ENCODE measurements at places on chromosomes 2 and 18. TPM values are rescaled to one million over a fixed set of nuclear protein-coding genes. Genes with fewer than 3 reads are reported as not detected.

GRCh38 chr2:134398300-134398699 lies 144.4 kb downstream of the MGAT5 start:
- no peak for DNase-seq

NT5C1B gene
- not detected for total RNA-seq

GRCh38 chr2:45068571-45069140 lies 59.4 kb upstream of the SIX2 start:
- DNase-seq = no peak

GRCh38 chr2:154049561-154049960 lies 177.8 kb downstream of the GALNT13 start:
- DNase-seq = no peak

DNA sequence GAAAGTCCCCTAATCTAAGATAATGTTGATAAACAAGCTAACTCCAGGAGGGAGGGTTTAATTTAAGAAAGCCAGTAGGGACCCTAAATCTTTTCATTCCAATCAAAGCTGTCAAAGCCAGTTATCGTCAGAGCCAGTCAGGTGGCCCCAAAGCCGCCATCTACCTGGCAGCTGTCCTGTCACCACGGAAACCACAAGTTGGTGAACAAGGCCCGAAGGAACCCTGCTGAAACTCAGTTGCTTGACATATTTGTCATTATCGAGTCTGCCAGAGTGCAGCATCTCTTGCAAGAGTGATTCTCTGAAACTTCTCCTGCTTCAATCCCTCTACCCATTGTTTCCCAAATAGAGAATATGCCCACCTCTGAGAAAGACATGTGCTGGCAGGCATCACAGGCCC lies 30.8 kb upstream of the POLE4 start:
- no peak for DNase-seq

LRRC30 gene
- not detected for total RNA-seq

DNA sequence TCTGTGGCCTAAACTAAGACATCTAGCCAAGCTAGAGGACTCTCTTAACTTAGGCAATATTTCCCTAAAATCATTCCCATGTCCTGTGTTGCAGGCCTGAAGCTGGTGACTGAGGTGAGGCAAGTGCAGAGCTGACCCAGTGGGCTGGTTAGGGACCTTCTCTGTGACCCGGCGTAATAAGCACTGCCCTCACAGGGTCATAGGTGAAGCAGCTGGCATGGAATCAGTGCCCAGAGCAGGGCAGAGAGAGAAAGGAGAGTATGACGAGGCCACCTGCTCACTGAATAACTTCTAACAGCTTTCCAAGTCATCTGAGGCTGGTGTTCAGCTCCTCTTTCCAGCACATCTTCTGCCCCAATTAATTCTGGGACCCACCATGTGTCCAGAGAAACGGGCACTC lies 197.0 kb downstream of the ANAPC1 start:
- no peak for DNase-seq

- DNase-seq = peak; percentile 72
Observed at GRCh38 chr2:208906330-208906729, 499.7 kb downstream of the PTH2R start.

DNA sequence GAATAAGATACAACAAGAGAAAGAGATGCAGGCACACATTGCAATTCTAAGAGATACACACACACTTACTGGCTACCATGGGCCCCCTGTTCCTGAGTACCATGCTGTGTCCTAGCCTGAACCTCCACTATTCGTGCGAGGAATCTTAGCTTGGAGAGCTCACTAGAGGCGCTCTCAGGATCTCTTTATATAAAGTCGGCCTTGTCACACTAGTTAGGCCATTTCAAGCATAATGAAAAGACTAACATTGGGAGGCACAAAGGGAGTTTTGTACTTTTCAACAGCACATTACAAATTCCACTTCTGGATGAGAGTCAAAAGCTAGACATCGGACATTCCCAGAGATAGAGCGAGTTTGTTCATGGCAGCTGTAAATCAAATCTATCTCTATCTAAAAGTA lies 365.2 kb downstream of the DSEL start:
- DNase-seq = peak; percentile 49

RNU2-63P gene
- not detected for total RNA-seq

DNA sequence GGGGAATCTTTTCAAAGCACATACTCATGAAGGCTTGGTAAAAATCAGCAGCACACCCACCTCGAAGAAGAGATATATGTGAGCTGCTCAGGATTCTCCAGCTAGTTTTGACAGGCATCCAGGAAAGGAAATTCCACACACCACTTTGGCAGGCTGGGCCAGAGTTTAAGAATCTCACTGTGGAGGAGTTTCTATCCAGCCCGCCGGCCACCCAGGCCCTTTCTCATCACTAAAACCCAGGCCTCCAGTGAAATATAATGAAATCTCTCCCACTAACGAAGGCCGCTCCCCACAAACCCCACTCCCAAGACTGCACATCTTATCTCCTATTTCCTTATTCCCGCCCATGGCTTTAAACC lies 202.0 kb downstream of the GLI2 start:
- DNase-seq = no peak

CDKL4 gene
- 0.24 TPM for total RNA-seq

EFEMP1 gene
- 22.5 TPM for total RNA-seq

GRCh38 chr2:133221398-133221797 lies 346.9 kb downstream of the NCKAP5 start:
- no peak for DNase-seq

PTPRM gene
- 6.3 TPM for total RNA-seq

BUB1 gene
- total RNA-seq = 184 TPM

DNA sequence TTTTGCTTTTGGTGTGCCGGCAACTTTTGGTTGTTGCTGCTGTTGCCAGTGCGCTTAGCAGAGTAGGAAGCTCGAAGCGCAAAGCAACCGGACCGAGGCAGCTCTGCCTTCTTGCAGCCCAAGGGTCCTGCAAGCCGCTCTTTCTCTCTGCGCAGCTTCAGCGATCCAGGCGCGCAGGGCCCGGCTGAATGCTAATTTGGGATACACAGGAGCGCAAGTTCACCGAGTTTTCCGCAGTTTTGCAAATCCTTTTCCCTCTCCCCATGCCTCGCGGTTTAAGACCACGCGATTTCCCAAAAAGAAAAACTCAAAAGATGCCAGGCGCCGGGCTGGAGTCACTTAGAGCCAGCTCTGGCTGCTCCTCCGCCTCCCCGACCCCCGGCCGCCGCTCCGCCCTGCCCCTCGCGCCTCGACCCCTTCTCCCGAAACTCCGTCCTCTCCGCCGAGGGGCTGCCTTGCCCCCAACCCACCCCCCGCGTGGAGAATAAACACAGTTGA lies 13.5 kb upstream of the SIX3 start:
- peak; percentile 77 for DNase-seq

GRCh38 chr2:206876216-206876860 lies 63.0 kb upstream of the CPO start:
- DNase-seq = peak; percentile 37

GRCh38 chr18:9337873-9338272 lies 3.3 kb downstream of the TWSG1 start:
- no peak for DNase-seq

GDF7 gene
- total RNA-seq = 0.19 TPM

NDC80 gene
- total RNA-seq = 38.9 TPM

APLF gene
- total RNA-seq = 6.6 TPM

TSPYL6 gene
- total RNA-seq = not detected

DNA sequence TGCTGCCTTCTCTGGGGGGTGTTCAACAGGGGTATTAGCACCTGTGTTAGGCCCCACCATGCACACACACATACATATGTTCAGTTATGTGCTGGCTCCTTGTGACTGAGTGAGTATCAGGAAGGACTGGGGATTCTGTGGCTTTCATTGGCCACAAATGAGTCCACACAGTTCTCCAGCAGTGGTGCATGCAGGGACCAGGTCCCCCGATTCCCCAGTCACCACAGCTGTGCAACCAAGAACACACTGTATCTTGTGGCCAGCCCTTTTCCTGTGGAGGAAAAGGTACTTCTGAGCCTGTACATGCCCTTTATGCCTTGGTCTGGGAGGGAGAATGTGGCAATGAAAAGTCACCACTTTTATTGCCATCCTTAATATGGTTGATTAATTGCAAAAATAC lies 74.9 kb upstream of the KLF7 start:
- DNase-seq = no peak

AGAP1 gene
- total RNA-seq = 25.1 TPM

SCN2A gene
- 0.52 TPM for total RNA-seq

- DNase-seq = peak; percentile 71
Observed at GRCh38 chr2:206462240-206462854, 19.0 kb downstream of the ADAM23 start.

C2orf42 gene
- 12.7 TPM for total RNA-seq

RAB10 gene
- 102 TPM for total RNA-seq

ATF2 gene
- total RNA-seq = 56.2 TPM

GRCh38 chr2:211204902-211205301 lies 648.5 kb downstream of the CPS1 start:
- no peak for DNase-seq

GRCh38 chr2:19050354-19050753 lies 308.1 kb downstream of the OSR1 start:
- no peak for DNase-seq

- DNase-seq = no peak
Observed at GRCh38 chr2:101864426-101864825, 127.3 kb upstream of the IL1R2 start.

GRCh38 chr2:171086352-171087290 lies 74.1 kb downstream of the TLK1 start:
- DNase-seq = peak; percentile 86

DNA sequence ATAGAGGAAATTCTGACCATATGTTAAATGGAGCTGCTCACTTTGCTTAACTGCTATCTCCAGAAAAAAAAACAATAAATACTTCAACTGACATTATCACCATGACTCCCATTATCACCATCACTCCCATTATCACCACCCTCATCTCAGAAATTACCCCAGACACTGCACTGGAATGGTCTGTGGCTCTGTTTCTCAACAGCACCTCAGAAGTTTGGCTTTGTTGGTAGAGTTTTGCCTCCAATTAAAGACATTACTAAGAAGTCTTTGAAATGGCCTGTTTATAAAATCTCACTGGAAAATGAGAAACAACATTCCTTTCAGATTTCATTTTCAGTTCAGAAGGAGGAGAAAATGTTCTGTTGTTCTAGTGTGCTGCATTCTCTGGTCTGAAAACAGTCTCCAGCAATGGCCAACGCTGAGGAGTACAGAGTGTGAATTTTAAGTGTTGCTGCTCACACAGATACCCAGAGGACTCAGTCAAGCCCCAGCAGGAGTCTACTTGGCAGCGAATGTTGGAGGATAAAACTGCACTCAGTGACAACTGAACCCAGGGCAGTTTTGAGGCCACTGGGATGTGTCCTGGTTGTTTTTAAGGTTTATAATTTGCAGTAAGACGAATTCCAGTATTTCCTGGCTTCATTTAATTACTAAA lies 364.5 kb upstream of the CDH2 start:
- DNase-seq = no peak

GRCh38 chr18:33576999-33577646 lies 896 bp upstream of the ASXL3 start:
- DNase-seq = no peak

DNAJC10 gene
- 96.9 TPM for total RNA-seq

CCDC121 gene
- total RNA-seq = 1.7 TPM

DNA sequence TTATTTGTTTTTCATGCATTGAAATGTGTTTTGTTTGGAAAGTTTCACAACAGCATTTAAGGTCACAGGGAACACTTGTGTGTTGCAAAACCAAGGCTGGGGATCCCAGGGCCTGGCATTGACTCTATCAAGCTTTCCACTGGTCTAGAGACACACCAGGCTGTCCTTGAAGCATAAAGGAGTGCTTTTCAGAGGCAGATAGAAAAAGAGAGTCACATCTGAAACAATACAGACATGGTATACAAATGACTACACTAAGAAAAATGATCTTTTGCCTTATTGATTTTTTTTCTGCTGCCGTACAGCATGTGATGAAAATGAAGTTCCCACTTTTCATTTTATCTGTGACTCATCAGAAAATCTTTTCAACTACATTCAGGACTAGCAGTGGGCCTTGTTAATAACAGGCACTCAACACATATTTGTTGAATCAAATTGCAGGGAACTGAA lies 61.9 kb upstream of the ZCCHC2 start:
- DNase-seq = no peak

- DNase-seq = peak; percentile 32
Observed at GRCh38 chr18:38047820-38048219, 482.2 kb upstream of the CELF4 start.

DNA sequence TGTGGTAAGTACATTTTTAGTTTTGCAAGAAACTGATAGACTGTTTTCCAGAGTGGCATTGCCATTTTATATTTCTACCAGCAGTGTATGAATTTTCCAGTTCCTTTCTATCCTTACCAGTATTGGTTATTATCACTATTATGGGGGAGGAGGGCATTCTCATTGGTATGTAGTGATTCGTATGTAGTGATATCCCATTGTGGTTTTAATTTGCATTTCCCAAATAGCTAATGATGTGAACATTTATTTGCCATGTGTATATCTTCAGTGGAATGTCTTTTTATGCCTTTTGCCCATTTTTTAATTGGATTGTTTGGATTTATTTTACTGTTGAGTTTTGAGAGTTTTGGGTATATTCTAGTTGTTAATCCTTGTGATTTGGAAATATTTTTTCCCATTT lies 16.9 kb downstream of the EIF5B start:
- no peak for DNase-seq

DNA sequence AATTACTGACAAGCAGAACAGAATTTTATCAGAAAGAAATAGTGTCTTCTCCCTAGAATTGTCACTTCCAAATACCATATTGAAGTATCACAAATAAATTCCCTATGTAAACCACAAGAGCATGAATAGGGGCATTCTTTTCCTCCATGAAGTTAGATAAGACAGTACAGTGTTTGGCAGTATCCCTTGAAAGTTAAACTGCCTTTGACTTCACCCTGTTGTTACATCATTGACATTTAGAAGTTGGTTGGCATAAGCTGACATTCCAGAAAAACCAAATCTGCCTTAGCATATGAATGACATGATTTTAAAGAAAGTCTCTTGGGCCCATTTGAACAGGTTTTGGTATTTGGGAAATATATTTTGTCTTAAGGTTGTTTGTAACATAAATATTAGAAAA lies 50.2 kb upstream of the OSR1 start:
- DNase-seq = no peak

- no peak for DNase-seq
Observed at GRCh38 chr18:78123144-78123909, 856.3 kb upstream of the SALL3 start.

GRCh38 chr18:24187049-24187448 lies 48.2 kb downstream of the CABYR start:
- no peak for DNase-seq

DNA sequence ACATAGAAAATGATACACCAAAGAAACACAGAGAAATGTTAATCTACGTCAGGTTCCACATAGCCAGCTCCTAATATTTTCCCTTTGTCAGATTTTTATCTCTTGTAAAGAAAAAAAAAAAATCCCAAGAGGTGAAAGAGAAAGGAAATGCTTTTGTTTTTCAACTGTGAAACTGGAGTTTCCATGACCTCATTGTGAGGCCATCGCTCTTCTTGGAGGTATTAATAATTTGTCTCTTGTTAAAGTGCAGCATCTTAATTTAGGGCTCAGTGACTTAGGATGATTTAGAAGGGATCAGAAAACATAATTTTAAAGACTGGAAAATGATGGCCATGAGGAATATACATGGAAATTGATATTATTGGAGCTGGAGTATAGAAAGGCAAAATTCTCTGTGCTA lies 21.7 kb downstream of the ARHGAP28 start:
- no peak for DNase-seq

CSRNP3 gene
- total RNA-seq = 3.8 TPM
